ENCODE measurements at places on chromosomes 11 and 22.

DNA sequence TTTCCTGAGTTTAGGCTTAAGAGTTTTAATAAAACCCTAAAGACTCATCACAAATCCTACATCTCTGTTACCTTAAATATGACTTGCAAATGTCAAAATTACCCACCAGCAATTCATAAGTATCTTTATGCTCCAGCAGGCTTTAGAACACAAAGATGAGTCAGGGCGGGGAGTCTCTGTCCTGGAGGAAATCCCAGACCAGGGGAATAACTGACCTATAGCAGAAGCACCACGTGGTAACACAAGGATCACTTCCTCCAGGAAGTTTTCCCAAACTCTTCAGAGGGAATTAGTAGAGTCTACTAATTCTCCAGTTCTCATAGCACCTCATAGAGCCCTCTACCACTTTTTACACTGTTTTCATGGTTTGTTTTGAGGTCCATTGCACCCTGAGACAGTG, 217.0 kb downstream of the NAV2 start:
- DNase-seq, result peak; percentile 43

DNA sequence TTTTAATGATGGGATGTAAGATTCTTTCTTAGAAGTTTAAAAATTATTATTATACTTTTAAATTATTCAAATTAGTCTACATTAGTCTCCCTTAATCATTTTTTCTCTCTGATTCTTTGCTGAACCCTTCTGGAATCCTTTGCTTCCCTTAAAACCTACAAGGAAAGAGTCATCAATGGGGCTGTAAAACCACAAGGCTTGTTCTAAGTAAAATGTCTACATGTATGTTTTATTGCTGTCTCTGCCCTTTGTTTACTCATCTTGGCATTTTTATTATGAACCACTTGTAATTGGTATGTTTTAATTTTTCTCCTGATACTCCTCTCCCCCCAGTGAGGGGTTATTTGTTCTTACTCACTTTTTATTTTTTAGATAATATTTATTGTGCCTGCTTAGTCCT, 27.4 kb downstream of the FAR1 start:
- no peak for DNase-seq

DNA sequence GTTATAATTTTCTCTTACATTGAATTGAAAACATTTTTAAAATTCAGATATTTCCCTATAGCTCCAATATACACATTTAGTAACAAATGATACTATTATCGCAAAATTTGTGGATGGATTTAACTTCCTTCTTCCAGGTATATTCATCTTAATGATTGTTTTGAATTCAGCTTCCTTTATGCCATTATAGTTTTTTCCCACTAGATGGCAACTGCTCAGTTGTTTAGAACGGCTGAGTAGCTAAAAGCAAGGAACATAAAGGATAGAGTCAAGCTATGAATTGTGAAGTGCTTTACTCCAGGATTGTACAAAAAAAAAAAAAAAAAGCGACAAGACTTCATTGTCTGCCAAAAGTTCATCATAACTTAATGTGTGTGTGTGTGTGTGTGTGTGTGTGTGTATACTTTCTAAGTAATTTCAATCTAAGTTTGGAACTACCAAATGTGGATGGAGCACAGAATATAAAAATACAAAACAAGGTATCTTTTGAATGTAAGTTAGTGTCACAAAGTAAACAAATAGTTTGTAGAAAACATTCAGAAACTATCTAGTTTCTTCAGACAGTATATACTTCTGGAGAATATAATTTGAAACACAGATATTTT, 846.4 kb downstream of the DLG2 start:
- DNase-seq, result peak; percentile 2

DNA sequence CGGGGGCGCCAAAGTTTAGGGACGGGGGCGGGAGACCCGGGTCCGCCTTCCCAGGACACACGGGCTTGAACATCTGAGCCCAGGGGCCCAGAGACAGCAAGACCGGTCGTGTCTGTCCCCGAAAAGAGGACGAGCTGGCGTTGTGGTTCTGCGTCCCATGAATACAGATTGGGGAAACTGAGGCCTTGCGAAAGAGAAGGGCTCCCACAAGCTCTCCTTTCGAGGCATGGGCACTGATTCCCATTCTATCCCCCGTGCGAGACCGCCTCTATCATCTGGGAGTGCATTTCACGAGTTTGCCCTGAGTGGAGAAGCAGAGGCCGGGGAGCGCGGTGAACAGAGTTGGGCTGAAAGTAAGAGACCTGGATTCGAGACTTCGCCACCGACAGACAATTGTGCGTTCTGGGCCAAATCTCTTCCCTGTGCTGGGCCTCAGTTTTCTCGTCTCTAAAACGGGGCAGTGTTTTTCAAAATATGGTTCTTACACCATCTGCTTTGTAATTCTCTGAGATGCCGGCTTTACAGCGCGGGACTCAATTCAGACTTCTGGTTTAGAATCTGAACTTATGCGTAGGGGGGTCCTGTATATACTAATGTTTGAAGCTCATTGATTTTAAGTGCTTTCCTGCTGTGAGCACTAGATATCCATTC, 471 bp downstream of the RNF185 start:
- DNase-seq, result no peak

DNA sequence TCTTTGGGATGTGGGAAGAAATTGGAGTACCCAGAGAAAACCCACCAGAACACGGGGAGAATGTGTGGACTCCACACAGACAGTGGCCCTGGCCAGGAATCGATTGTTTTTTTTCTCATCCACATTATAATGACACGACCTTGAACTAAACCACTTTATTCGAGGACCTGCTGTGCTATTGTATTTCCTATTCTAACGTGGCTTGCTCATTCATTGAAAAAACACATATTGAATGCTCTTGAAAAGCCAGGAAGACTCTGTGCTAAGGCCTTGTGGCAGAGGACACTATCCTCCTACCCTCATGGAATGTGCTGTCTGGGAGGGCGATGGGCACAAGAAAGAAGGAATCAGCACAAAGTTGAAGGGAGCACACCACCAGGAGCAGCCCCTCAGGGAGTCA, 9.1 kb upstream of the SREBF2 start:
- DNase-seq, result no peak

DNA sequence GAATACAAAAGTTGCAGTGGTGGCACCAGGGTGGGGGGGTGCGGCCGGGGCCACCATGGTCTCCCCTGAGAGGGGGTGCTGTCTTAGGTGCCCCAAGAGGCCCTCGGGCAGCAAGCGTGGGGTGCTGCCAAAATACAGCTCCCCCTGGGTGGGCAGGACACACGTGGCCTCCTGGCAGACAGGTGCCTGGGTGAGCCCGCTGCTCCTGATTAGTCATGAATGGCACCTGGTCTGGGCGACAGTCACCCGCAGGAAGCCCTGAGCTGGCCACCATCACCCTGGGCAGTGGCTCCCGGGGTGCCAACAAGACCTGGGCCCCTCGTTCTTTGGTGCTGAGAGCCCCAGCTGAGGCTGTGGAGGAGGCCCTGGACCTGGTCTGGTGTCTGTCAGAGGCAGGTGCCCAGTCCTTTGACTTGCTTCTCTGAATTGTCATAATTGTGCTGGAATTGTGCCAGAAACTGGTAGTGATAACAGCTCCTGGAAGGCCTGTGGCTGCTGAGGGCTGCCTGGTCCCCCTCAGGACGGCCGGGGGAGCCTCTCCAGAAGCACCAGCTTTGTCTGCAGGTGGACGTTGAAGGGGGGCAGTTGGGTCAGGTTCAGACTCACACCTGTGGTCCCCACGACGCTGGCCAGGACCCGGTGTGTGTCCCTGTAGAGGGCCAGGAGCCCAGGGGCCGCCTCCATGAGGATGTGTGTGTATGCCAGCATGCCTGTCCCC, 14.8 kb downstream of the ALG12 start:
- no peak for DNase-seq

- DNase-seq, result peak; percentile 87
These were observed 38.3 kb upstream of the TFIP11 start for GRCh38 chr22:26550498-26551033.

GRCh38 chr11:12408156-12408770, 30.9 kb downstream of the PARVA start:
- DNase-seq, result no peak

- DNase-seq, result peak; percentile 56
These were observed 26.5 kb downstream of the ABTB2 start for GRCh38 chr11:34331329-34331728.

DNA sequence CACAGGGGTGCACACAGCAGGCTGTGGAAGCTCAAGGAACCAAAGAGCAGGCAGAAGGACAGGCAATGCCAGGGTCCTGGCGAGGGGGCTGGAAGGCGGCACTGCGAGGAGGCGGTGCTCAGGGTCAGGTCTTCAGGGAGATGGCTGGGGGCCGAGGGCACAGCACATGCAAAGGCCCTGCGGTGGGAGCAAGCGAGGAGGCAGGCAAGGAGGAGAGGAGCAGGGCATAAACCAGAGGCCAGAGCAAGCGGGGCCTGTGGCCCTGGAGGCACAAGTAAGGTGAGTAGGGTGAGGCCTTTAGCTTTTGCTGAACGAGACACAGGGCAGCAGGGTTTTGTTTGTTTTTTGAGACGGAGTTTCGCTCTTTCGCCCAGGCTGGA, 126.9 kb downstream of the ARHGAP8 start:
- DNase-seq, result no peak
